Germinal center (tissue), 1 donor: ENCODE measurements at places on chromosomes 11 and 22.

GRCh38 chr11:60769811-60770210 is 13.1 kb downstream of the MS4A15 start:
- DNase-seq = no peak

GRCh38 chr11:73366265-73366610 is 10.0 kb upstream of the RELT start:
- DNase-seq = peak; percentile 69

DNA sequence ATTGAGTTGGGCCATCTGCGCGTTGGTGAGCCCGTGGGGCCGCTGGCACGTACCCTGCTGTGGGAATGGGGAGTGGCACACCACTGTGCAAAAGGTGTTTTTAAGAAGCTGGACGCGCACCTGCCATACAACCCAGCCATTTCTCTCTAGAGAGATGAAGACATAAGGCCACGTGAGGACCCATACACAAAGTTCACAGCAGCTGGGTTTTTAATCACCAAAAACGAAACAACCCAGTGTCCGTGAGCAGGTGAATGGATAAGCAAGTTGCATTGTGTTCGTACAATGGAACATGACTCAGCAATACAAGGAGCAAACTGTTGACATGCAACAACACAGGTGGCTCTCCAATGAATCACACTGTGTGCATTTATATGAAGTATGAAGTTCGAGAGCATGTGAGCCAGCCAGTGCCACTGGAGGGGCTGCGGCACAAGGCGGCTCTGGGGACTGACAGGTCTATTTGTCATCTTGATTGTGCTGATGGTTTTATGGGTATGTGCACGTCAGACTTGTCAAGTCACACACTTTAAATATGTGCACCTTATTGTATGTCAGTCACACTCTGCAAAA is 30.6 kb upstream of the PANX2 start:
- DNase-seq = no peak

GRCh38 chr11:55652560-55652959 is 4.4 kb downstream of the OR4S2 start:
- no peak for DNase-seq

GRCh38 chr11:110891411-110891810 is 179.2 kb upstream of the ARHGAP20 start:
- DNase-seq = no peak

DNA sequence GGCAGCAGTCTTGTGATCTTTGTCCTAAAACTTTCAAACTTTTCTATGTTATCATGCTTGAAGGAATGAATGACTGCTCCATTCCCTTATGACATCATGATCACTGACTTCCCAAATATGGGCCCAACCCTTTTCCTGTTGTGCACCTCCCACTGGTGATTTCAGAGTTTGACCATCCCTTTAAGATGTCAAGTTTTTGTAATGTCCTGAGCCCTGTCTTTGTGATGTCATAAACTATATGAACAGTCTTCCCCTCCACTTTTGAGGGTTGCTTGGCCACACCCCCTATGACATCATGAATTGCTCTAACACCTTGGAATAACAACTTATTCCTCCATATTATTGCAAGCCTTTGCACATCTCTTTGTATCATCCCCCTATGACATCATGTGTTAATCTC is 16.5 kb upstream of the NUCB2 start:
- DNase-seq = no peak
